ENCODE measurements at places on chromosomes 7 and 10.

DNA sequence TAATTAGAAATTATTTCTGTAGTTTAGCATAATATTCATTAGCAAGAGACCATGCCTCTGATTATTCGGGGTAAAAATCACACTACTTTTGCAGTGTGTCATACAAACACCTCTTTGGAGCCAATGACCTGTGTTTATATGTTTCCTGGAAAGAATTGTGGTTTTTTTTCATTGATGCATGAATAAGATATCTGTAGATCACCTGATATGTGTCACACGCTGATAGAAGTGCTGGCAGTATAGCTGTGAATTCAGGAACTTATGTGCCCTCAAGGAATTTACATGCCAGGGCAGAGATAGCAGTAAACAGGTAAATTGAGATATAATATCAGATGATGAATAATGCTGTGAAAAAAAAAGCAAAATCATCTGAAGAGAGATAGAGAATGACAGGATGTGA, 118.2 kb downstream of the VPS50 start:
- no peak for DNase-seq

DNA sequence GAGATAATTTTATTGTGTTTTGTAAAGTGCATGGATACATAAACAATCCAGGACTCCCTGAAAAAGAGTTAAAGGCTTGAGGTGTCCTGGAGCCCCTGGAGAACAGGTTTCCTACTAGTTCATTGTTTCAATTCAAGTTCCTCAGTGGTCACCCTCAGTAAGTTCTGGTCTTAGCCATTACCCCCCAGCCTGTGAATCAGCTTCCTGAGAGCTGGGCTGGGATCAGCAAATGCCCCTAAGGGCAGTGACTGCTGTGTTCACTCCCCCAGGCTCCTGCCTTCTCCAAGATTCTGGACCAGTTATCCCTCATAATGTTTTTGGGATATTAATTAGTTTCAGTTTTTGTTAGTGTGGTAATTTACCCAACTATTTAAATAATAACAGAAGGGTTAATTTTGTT, 151.6 kb upstream of the PRSS58 start:
- no peak for DNase-seq

DNA sequence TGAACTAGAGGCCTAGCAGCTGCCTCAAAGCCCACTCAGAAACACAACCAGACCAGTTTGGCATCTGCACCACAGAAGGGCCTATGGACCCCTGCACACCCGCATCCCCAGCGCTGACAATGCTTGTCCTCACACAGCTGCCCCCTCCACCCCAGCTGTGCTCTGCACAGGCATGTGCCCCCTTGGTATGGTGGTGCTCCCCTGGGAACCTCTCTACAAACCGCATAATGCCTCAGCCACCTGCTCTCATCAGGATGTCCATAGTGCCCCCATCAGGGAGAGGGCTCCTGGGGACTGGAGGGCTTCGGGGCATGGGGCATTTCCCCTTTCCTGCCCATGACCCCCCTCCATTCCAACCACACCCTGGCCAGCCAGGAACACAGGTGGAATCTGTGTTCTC, 347.5 kb downstream of the GRID1 start:
- no peak for DNase-seq

GRCh38 chr7:105980645-105981396, 17.8 kb downstream of the CDHR3 start:
- peak; percentile 26 for DNase-seq

GRCh38 chr7:47488969-47489342, 93.0 kb downstream of the TNS3 start:
- DNase-seq = peak; percentile 86

DNA sequence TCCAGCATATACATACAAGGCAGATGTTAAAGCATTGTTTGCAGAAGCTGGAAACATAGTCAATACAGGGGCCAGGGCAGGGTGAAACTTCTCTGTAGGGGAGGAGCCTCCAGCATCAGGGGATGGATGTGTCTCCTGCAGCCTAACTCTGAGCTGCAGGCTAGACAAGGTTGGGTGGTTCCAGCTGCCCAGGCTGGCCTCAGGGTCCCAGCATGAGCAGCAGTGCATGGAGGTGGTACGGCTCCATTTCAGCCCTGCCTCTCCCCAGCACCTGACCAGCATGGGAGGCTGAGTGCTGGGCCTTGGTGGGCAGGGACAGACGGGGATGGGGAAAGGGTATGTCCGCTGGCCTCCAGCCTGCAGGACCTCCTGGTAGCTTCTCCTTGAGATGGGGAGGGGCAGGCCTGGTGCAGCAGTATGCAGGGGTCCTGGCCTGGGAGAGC, 7.4 kb upstream of the TBRG4 start:
- no peak for DNase-seq

DNA sequence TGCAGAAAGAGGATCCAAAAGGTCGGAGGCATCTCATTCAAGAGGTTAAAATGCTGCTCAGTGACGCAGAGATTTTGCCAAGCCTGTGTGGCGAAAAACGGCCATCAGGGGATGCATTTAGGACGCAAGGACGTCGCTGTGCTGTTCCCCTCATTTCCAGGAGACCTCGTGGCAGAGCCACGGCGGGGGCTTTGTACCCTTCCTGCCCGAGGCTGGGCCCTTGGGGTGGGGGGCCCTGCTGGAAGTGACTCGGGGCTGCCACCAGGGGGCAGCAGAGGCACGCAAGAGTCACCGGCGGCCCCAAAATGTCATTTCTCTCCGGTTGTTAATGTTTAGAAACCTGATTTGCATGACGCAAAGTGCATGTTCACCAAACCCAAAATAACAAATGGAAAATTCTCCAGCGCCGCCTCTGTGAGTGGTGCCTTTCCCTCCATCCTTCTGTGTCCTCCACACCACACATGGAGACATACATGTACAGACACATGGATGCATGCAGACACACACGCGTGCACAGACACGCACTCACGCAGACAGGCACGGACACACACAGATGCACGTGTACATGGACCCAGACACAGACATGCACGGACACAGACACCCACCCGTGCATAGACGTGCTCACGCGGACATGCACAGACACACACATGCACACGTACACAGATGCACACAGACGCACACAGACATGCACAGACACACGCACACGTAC, 51.0 kb upstream of the NKX6-2 start:
- peak; percentile 83 for DNase-seq

DNA sequence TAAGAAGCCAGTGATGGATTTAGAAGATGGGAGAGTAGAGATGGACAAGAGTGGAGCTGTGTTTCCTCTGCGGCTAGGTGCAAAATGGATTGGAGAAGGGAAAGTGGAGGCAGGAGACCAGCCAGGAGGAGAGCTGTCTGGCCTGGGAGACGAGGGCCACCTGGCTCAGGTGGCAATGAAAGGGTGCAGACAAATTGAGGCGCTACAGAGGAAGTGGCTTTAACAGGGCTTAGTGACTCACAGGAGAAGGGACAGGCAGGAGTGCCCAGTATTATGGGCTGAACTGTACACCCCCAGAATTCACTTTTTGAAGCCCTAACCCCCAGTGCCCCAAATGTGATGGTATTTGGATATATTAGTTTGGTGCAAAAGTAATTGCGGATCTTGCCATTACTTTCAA, 65.6 kb upstream of the DUSP5 start:
- DNase-seq = no peak

DNA sequence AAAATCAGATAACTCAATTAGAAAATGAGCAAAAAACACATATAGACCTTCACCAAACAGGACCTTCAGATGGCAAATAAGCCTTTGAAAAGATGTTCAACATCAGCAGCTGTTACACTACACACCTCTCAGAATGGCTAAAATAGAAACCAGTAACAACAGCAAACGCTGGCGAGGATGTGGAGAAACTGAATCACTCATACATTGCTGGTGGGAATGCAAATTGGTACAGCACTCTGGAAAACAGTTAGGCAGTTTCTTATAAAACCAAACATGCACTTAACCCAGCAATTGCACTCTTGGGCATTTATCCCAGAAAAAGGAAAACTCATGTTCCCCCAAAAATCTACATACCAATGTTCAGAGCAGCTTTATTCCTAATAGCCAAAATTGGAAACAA, 37.7 kb upstream of the SMARCD3 start:
- DNase-seq = no peak

- no peak for DNase-seq
These were observed 77.5 kb upstream of the CACUL1 start for GRCh38 chr10:118832241-118832651.

DNA sequence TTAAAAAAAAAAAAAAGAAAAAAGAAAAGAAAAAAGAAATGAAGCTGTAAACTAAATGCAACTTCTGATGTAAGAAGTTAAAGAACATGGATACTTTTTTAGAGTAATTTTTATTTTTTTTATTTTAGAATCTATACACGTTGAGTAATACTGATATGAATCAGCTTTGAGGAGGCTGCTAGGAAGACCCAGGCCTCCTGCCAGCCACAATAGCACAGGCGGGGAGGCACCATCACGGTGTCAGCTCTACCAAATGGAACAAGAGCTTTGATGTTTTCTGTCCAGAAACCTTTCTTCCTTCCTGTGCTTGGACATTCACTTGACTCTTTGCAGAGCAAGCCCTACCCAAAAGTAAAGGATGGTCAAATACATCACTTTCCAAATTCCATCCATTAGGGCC, 45.3 kb upstream of the EGR2 start:
- DNase-seq = no peak

DNA sequence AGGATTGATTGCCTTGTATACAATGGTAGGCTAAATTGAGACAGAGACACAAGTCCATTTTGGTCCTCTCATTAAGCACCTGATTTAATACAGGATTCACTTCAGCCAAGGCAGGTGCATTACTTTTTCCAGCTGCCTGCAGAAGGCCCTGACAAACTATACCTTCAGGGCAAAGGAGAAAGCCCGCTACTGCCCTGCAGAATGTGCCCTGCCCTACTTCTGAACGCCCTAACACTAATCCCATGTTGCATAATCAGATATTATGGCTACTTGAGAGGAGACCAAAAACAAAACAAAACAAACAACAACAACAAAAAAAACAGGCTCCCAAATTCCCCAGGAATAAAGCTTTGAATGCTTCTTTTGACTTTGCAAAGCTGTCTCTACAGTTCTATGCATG, 116.9 kb upstream of the ABI1 start:
- no peak for DNase-seq

DNA sequence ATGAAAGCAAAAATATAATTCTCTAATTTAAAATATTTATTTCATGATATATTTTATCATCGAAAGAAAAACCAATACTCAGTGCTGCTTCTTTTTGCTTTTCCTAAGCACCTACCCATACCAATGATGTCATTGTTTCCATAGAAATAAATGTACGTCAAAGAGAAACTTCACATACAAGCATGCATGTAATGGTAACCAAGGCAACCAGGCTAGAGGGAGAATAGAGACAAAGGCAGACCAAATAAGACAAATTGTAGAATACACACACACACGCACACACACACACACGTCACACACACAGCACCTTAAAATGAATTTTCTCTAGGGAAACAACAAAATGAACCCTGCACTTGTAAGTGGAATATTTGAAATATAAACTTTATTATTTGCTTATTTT, 75.5 kb downstream of the MACC1 start:
- DNase-seq = peak; percentile 94

DNA sequence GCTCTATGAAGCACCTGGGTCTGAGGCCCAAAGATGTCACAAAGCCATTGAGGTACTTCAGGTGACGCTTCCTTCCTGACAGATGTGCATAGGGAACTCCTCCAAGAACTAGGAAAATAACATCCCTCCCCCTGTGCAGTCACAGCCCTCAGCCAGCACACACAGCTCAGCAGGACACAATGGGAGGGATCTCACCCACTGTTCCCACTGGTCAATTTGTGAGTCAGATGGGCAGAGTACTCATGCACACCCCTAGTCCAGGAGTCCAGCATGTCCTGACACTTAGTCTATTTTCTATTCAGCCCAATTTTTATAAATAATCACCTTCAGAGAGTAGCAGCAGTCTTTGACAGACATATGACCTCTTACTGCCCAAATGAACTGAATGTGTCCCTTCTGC, 60.7 kb upstream of the PFKP start:
- DNase-seq = no peak

- no peak for DNase-seq
These were observed 118.7 kb downstream of the SLIT1 start for GRCh38 chr10:97066877-97067555.

DNA sequence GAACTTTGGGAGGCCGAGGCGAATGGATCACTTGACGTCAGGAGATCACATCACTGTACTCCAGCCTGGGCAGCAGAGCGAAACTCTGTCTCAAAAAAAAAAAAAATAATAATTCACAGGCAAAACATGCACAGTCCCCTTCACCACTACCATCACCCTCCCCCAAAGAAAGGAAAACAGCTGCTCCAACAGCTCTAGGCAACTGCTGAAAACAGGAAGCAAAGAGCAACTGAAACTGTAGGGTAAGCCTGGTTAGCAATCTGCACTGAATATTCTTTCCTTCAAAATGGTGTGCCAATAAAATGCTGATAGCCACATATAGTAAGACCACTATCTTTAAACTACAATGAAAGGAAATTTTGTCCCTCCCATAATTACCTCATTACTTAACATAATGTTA, 11.8 kb downstream of the NT5C2 start:
- no peak for DNase-seq

DNA sequence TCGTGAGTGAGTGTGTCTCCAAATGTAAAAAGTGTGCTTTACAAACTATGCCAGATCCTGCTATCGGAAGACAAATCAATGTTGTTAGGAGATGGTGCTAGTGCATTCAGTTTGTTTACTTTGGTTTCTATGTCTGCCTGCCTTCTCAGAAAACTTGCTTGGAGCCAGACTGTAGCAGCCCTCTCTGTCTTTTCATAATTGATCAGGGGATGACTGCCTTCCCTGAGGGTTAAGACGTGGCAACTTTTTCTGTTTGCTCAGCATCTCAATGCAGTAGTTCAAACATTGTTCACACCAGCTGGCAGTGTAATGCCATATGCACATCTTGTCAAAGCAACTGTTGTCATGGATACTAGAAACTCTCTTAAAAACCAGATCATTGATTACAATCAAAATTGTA, 118.5 kb downstream of the FOXP2 start:
- peak; percentile 74 for DNase-seq

GRCh38 chr10:78471723-78472550, 438.3 kb downstream of the RPS24 start:
- DNase-seq = no peak

DNA sequence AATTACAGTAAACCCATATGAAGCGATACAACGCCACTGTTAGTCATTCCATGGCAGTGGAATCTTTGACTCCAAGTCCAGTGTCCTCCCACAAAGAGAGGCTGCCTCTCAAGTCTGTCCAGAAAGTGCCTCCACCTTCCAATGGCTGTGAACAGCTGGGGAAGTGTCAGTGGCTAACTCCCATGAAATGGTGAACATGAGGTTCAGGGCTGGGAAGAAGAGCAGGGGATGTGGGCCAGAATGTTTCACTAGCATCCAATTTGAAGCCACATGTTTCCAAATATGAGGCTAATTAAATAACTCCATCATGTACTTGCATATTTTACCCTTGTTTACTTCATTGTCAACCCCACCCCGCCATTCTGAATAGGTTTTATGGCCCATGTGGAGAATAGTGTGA, 53.1 kb upstream of the CHST15 start:
- DNase-seq = no peak

GRCh38 chr10:50447691-50448090, 176.1 kb downstream of the SGMS1 start:
- DNase-seq = no peak

GRCh38 chr7:272631-273030, 17.3 kb upstream of the FOXL3 start:
- no peak for DNase-seq

Data from brain (organoid and tissue), 16 donors.